ENCODE measurements at places on chromosomes 1 and 21. TPM values are rescaled to one million over a fixed set of nuclear protein-coding genes. Genes with fewer than 3 reads are reported as not detected.

The KRTAP7-1 gene
- not detected for total RNA-seq

The CGN gene
- total RNA-seq = 5.2 TPM

The PTPRC gene
- total RNA-seq = not detected

The COL24A1 gene
- under 0.01 TPM for total RNA-seq

The IQCC gene
- total RNA-seq = 1.0 TPM

The HSPG2 gene
- 507 TPM for total RNA-seq

The ADARB1 gene
- total RNA-seq = 3.6 TPM

The ORC1 gene
- total RNA-seq = 17.1 TPM
